ENCODE measurements at places on chromosomes 7 and 10.

DNA sequence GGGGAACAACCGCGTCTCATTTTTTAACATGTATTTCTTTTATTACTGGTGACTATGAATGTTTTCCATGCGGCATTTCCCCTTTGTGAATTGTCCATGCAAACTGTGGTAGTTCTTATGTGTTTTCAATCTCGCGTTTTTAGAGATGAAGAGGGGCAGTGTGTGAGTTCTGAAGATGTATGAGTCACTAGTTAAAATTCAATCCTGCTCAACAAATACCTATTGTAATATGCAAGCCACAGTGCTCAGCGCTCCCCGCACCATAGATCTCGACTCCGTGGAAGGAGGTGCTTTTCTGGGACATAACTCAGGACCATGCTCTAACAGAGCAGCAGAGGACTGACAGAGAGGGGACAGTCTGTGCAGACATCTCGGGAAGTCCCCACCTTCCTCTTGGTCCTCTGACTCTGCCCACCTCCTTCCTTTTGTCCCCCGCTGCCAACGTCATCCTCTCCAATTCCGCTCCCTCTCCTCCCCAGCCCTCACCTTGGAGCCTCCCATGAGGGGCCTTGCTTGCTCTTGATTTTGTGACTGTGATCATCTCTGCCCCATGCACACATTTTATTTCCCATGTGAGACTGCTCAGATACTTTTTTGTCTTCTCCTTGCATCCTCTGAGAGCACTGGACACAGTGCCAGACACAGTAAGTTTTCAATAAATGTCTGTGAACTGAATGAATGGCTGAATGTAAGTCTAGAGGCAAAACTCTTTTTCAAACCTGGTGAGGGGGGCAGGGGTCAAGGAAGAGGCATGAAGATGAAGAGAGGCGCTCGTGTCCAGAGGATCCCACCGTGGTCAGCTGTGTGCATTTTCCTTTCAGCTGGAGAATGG lies 42.7 kb upstream of the PLEKHA1 start:
- DNase-seq, result no peak

GRCh38 chr10:114526504-114527238 lies 122.4 kb upstream of the AFAP1L2 start:
- peak; percentile 94 for DNase-seq

DNA sequence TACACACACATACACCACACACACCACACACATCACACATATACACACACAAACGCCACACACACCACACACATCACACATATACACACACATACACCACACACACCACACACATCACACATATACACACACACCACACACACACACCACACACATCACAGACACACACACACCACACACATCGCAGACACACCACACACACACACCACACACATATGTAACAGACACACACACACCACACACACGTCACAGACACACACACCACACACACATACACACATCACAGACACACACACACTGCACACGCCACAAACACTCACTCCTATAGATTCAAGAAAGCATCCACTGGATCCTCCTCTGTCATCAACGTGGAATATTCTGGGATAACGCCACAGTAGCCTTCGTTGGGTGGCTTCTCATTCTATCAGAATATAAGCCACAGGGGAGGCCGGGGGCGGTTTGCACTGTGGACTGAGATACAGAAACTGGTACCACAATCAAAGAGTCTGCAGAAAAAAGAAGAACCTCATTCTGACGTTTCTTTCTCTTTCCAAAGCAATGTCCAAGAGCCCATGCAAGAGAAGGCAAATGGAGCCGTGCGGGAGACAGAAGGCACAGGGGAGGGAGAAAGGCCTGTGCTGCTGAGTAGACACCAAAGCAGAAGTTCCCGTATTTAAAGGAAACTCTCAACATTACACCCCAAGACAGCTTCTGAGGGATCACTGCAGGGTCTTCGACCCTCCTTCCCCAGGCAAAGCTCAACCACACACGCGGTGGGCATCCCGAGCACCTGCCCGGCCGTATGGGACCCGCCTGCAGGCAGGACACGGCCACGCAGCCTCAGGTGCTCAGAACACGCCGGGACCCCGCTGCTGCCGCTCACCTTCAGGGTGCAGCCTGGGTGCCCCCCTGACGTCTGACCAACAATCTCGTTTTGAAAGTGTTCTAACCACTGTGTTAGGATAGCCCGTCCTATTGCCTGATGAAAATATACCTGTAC lies 321.2 kb downstream of the DNAJB6 start:
- no peak for DNase-seq

DNA sequence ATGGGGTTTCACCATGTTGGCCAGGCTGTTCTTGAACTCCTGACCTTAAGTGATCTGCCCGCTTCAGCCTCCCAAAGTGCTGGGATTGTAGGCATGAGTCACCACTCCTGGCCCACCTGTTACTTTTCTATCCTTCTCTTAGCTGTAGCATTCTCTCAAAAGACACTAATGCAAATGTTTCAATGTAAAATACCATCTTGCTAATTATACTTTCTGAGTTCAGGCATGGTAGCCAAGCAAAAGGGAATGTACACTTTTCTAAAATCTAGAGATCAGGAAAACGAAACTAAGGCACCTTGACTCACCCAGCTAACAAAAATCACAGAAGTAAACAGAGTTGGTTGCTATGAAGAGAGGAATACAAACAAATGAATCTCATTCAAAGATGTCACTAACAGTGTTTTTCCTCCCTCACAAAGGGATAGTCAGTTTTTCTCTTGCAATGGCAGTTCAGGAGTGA lies 401.0 kb upstream of the NRP1 start:
- no peak for DNase-seq

DNA sequence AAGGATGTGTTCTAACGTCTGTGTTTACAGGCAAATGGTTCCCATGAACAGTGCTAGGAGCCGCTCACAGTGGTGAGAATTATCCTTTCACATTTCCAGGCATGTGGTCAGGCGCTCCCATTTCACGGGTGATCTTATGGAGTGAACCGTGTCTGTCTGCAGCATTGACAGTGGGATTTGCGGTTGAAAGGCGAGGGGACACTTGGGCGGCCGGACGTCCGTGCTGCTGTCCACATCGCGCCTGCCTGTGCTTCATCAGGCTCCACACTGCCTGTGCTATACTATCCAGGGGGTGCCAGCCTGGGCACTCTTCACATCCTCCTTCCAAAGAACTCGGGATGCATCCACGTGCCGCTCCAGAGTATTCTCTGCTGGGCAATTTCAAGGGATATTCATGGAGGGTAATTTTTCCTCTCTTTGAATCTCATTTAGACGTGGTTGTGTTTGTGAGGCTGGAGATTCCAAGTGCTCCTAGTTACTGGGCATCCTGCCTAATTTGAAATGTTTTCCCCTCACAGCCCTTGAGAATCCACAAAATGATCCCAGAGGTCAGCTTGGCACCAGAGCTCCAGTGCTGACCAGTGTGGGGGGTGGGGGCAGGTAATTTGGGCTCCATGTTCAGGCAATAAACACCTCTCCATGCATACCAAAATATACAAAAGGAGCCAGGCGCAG lies 61.9 kb upstream of the EBF3 start:
- DNase-seq, result no peak

DNA sequence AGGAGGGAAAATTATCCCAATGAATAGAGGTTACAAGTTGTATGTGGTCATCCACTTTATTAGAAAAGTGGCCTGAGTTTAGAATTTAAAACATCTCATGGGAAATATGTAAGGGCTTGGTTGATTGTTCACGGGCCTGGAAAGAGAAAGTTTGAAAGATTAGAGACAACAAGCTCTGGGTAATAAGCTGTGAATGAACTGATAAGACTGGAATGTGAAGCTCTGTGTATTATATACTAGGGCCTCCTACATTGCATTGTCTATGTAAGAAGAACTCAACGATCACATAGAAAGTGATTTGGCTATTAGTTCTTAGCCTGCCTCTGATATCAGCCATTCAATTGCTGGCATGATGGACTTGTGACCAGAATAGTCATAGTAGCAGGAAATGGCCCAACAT lies 199.2 kb upstream of the MAGI2 start:
- no peak for DNase-seq

DNA sequence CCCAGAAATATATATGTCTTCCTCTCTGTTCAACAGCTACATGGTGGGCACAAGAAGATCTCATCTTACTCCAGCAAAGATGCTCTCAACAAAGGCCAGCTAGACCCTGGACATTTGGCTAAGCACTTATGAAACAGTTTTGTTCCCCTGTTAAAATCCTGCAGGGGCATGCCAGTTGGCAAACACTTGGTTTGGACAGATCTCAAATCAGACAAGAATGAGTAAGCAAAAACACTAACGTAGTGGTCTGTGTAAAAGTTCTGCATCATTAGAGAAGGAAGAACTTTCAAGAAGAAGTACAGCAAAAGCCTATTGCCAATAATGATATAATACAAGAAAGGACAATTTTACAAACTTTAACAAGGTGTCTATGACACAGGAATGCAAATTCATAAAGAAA lies 125.6 kb downstream of the CALN1 start:
- no peak for DNase-seq

- no peak for DNase-seq
Observed at GRCh38 chr10:97071496-97071895, 114.3 kb downstream of the SLIT1 start.

DNA sequence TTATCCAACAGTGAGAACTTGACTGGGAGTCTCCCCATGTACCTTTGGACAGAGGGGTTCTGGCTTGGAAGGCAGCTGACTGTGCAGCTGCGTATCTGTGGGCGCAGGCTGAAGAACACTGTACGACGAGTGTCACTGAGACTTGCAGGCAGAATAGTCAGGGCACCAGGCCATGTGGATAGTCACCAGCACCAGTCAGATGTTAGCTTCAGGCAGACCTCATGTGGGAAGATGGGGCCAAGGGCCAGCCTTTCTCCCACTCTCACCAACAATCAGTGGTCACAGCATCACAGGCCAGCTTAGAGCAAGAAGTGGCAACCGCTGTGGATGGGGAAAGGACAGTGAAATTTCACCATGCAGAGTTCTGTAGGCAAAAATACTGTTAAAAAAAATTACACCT lies 43.4 kb upstream of the GJD4 start:
- DNase-seq, result no peak

DNA sequence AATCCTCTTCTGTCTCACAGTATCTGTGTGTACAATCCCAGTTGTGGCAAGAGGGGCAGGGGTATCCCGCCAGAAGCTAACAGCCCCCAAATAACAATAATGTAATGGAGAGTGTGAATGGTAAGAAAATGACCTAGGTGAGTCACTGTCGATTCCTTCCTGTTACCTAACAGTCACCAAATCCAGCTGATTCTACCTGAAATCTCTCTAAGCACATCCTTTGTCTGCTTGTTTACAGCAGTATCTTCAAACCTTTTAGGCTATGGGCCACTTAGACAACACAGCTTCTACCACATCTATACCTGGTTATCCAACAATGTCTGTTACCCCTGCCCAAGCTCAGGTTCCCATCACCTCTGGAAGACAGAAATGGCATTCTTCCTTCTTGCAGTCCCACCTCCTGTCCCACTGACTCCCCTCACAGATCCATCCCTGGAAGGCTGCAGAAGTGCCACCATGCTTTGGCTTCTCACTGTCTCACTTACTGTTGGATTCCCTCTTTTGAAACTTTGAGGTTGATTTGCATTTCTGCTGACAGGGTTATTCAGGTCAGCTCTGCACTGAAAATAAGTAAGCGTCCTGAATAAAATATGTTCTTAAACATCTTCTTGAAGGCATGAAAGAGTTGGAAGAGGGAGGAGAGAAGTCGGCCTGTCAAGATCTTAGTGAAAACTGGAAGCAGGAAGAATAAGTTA lies 13.1 kb downstream of the PIP4K2A start:
- no peak for DNase-seq

DNA sequence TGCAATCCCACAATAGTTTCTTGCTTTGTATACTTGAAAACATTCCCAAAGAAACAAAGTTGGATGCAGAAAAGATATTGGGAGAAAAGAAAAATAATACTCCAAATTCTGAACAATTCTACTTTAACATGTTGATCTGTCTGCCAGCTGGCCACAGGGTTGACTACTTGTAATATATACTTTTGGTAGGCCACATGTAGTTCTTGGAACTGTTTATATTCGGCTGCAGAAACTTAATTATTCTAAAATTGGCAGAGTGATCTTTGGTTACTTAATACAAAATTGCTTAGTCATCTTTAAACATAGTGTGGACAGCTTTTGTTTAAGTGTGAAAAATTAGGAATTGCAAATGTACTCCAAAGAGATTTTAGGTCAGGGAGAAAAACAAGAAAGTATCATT lies 76.0 kb downstream of the CALD1 start:
- no peak for DNase-seq

- DNase-seq, result no peak
Observed at GRCh38 chr10:71743866-71744265, 24.3 kb upstream of the C10orf105 start.

GRCh38 chr7:65953001-65953720 lies 28.9 kb downstream of the GUSB start:
- DNase-seq, result no peak

DNA sequence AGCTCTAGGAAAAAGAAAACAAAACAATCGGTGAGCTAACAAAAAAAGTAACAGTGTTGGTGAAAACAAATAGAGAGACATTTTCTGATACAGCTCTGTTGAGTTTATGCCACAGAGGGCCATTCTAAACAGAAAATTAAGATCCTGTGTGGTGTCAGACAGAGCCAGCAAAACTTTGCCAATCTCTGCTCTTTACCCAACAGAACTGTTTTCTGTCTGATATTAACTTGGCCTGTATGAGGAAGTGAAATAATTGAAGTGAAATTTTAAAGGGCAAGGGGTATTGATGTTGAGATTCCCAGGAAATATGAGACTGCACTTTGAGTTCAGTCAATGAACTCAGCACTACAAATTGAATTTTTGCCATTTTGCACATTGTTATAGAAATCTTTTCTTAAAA lies 101.0 kb downstream of the AOAH start:
- DNase-seq, result no peak

DNA sequence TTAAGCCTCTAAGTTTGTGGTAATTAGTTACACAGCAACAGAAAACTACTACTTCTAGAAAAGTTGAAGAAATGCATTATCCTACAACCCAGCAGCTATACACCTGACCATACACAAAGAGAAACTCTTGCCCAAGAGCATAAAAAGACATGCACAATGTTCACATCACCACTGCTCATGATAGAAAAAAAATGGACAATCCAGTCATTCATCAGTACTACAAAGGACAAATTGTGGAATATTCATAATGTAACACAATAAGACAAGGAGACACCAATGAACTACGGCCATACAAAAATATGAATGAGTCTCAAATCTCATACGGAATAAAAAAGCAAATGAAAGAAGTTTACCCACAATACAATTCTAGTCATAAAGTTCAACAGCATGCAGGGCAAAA lies 87.4 kb downstream of the ZFAND4 start:
- DNase-seq, result no peak

DNA sequence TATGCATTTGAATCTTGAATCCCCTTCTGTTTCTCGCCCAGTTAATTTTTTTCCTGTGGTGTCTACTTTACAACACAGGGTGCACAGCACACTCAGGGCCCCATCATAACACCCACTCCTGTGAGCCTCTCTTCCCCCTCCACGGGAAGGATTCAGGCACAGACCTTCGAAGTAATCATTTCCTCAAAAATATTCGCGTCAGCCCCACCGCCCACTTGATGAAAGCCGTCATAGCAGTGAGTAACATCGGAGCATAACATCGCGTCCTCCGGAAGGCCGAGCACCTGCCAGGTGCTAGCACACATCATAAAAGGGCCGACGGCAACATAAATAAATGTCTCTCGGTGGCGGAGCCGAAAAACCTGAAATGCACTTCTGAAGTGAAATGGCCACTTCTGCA lies 201.7 kb upstream of the ADARB2 start:
- peak; percentile 53 for DNase-seq

- no peak for DNase-seq
Observed at GRCh38 chr7:157951300-157952049, 614.7 kb downstream of the DNAJB6 start.
